H54 (cell line): ENCODE measurements at places on chromosomes 16 and 17.

DNA sequence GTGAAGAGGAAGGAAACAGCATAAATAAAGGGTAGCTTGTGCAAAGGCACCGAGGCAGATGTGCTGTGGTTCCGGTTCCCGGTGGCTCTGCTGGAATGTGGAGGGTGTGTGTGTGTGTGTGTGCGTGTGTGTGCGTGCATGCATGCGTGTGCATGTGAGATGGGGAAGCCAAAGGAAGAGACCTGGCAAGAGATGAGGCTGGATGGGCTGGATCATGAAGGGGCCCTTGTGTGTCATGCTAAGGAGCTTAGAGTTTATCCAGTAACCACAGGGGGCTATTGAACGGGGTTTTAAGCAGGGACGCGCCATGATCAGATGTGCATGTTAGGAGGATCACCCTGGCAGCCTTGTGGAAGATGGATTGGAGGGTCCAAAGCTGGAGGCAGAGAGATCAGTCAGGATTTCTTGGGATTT is 8.3 kb downstream of the WSCD1 start:
- DNase-seq = no peak

- no peak for DNase-seq
Observed at GRCh38 chr17:48799069-48799723, 17.8 kb downstream of the TTLL6 start.

DNA sequence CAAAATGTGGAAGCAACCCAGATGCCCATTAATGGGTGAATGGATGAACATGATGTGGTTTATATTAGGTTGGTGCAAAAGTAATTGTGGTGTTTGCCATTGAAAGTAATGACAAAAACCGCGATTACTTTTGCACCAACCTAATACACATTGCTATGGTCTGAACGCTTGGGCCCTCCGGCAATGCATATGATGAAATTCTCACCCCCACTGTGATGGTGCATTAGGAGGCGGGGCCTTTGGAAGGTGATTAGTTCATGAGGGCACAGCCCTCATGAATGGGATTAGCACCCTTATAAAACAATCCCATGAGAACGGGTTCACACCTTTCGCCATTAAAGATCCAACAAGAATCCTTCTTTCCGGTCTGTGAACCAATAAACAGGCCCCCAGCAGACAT is 25.3 kb upstream of the PRM1 start:
- no peak for DNase-seq

DNA sequence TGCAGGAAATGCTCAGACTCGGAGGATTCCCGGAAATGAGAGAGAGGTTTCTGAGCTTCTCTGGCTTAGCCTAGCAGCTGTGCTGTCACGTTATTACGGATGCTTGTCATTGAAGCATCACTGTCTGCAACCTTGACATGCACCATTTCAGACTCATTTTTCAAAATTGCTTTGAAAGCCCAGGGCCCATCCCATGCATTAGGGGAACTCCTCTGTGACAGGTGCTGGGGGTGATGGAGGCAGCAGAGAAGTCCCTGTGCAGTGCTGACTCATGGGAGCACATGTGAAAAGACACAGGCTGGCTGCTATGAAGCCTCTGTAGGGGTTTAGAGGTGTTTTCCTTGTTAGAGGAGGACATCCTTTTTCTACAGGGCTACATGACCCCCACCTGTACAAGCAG is 214.0 kb upstream of the MPHOSPH6 start:
- DNase-seq = no peak

- DNase-seq = no peak
Observed at GRCh38 chr17:21548236-21548635, 144.1 kb upstream of the KCNJ18 start.

- DNase-seq = no peak
Observed at GRCh38 chr16:21940570-21940969, 12.6 kb upstream of the UQCRC2 start.

- DNase-seq = no peak
Observed at GRCh38 chr16:19346335-19346922, 60.9 kb downstream of the CLEC19A start.

- no peak for DNase-seq
Observed at GRCh38 chr16:24440306-24440705, 99.1 kb upstream of the RBBP6 start.

- DNase-seq = no peak
Observed at GRCh38 chr17:79795795-79796443, 958 bp downstream of the CBX8 start.

GRCh38 chr16:82867485-82867884 is 240.7 kb downstream of the CDH13 start:
- no peak for DNase-seq

DNA sequence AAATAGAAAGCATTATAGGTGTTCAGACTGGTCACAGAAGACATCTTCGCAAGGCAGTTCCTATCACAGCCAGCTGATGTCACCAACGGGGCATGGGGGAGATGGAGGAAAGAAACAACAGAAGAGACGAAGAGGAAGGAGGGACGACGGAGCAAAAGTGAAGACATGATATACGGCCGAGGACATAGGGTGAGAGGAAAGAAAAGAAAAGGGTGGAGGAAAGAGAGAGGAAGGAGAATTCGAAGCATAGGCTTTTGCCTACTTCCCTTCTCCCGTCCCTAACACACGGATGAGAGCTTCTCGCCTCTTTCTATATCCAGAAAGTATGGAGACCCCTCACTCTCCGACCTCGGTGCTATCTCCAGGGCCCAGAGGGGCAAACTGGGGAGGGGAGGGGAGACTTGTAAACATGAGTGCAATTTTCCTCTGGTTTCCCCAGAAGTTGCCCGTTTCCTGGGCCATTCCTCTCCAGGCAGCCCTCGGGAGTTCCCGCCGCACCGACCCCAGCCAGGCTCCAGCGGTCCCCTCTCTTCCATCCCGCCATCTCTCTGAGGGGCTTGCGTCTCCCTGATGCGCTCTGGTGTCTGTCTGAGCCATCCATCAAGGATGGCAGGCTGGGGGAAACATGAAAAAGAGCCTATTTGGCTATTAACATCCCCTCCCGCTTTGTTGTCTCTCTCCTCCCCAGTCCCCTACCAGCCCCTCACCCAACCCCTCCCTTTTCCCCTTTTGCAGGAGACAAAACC is 26.0 kb downstream of the COPZ2 start:
- DNase-seq = peak; percentile 72

DNA sequence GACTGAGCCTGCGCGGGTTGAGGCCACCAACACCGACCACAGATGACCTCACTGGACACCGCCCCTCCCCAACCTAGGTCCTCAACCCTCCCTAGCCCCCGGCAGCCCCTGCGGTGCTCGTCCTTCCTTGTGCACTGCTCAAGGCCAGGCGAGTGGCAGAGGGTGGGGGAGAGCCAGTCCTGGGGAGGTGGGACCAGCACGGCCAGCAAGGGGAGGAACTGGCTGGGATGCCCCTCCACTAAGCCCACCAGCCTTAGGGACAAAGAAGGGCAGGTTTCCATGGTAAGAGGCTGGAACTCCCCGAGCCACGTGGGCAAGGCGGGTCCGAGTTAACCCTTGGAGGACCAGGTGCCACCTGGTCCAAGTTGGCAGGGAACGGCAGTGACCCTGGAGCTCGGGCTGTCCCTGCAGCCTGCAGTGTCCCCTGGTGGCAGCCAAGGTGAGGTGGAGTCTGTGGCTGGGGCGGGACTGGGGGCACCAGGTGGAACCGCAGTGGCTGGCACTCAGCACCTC is 9.2 kb downstream of the FSCN2 start:
- DNase-seq = no peak

DNA sequence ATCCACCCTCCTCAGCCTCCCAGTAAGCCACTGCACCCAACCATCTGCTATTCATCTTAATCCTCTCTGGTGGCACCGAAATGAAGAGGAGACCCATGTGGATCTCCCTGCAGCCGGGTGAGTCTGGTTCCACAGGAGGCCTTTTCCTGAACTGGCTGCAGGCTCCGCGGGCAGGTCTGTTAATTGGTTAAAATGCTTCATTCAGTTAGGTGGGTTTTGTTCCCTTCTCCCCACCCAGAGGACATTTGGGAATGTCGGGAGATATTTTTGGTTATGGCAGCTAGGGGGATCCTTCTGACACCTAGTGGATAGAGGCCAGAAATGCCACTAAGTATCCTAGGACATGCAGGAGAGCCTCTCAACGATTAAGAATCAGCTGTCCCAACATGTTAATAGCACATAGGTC is 16.7 kb downstream of the C16orf54 start:
- DNase-seq = peak; percentile 44

DNA sequence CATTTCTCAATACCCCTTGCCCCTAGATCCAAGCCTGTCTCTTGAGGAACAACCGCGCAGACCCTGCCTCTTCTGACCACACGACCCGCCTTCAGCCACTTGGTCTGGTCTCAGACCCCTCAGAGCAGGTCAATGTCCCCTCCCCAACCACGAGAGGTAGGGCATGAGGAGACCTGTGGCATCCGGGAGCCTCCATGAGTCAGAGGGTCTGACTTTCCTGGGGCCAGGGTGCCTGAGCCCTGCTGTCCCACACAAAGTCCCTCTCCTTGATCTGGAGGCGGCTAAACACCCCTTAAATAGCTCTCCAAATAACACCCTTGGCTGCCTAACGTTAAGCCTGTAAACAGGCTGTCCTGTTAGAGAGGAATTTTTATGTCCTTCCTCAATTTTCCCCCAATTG is 5.1 kb downstream of the CARMIL2 start:
- no peak for DNase-seq

GRCh38 chr17:76026714-76027158 is 370 bp downstream of the EVPL start:
- no peak for DNase-seq

DNA sequence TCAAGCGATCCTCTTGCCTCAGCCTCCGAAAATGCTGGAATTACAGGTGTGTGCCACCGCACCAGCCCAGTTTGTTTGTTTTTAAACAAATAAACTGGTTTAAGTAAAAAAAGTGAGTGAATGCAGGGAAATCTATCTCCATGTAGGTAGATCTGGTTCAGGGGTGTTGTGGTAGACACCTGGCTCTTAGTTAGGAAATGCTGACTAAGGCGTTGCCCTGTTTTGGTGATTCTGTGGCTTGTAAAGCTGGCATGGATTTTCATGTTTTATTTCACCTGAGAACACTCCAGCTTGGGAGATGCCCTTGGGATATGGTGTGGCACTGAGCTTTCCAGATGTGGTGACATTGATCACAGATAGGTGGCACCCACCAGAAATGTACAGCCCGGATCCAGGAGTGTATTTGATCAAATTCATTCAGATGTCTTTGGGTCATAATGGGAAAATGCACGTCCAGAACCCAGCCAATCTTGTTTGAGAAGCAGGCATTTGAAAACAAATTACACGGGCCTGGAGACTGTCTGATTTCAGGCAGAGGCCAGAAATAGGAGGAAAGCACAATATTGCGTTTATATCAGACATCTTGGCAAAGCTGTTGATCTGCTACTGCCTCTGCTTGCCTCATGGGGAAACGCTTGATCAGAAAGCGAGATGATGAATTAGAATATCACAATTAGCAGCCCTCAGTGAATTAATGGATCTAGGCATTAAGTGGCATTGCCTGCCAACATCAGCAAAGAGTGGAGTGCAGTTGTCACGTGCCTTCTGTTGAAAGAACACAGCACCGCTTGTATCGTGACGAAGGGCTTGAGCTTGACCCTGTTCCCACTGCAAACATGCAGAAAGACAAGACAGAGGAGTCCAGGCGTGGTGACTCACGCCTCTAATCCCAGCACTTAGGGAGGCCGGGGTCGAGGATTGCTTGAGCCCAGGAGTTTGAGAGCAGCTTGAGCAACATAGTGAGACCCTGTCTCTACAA is 7.3 kb upstream of the IL34 start:
- no peak for DNase-seq

DNA sequence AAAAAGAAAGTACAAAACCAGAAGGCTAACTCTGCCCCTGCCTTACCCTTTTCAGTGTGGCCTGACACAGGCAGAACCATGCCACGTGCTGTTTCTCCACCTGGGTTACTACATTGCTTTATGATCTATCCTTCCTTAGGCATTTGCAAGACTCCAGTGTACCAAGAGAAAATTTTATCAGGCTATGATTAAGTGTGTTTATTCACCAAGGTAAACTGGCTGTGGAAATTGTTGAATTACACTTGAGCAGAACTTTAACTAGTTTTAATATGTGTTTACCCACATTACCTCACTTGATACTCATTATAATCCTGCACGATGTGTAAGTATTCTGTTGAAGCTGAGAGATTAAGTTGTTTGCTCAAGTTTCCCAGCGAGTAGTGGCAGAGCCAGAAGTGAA is 129.7 kb upstream of the MYOCD start:
- DNase-seq = no peak
